CD8-positive, alpha-beta memory T cell (primary cell): ENCODE measurements at places on chromosomes 1 and 21.

DNA sequence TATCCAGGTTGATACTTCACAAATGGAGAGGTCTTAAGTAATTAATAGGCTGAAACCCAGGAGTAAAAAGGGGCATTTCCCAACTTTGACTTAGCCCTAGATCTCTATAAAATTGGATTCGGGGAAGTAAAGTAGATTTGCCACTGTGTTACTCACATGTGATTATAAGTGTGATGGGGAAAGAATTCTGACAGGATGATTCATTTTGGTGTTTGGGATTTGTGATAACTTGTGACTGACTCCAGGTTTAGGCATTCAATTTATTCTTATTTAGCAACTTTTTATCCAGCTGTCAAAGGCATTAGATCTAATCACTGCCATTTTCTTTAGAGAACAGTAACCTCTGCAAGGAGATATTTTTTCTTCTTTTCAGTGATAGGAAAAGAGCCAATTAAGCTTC, 175.5 kb downstream of the ASTN1 start:
- no peak for DNase-seq

- no peak for DNase-seq
Measured at GRCh38 chr21:35843911-35844667, 216.2 kb downstream of the SETD4 start.

DNA sequence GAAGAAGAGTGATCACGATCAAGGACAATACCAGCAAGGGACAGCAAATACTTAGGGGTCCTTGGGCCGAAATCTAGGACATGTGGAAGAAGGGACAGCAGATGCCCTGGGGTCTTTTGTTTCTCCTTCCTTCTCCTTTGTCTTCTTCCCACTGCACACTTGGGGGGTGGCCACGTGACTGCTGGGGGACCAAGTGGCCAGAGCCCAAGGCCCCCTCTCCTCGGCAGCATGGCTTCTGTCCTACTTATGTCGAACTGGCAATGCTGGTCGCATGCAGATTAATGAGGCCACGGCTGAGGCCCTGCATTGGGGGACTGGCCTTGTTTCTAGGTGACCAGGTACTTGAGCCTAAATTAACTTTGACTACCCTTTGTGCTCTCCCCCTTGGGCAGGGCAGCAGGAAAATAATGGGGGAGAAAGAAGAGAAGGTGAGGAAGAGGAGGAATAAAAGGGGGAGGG, 83.0 kb downstream of the GRIK3 start:
- no peak for DNase-seq

DNA sequence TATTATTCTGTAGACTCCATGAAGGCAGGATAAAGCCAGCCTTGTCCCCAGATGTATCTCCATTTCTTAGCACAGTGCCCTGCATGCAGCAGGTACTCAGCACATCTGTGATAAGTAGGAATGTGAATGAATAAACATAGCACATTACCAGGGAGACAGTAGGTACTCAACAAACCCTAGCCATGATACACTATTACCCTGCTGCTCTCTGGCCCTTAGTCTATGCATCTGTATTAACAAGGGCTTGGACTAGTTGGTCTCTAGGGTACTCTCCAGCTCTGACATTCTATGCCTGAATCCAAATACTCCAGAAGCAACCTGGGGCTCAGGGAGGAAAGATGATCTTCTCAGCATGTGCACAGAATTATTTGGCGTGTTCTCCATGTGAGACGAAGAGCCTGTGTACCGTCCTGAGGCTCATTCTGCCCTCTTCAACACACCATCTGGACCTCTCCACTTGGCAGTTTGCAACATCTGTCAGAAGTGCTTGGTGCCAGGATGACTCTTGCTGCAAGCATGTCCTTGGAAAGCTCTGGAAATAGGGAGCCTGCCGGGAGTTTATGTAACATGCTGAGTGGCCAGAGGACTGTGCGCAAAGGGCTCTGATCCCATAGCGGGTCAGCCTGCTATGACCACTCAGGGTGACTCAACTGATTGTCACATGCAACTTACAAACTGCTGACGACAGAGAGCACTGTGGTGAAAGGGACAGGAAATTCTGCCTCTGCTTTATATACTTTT, 228.2 kb upstream of the USP24 start:
- no peak for DNase-seq

- no peak for DNase-seq
Measured at GRCh38 chr1:152995842-152996241, 5.7 kb upstream of the SPRR3 start.

DNA sequence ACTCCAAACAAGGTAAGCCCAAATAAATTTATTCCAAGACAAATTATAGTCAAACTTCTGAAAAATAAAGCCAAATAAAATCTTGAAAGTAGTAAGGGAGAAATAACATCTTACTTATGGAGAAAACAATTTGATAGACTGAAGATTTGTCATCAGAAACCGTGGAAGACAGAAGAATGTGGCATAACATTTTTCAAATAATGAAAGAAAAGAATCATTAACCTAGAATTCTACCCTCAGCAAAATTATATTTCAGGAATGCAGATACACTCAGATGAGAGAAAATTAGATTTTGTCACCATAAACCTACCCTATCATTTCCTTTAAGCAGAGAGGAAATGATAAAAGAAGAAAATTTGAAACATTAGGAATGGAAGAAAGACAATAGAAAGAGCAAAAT, 27.3 kb upstream of the PADI1 start:
- no peak for DNase-seq

GRCh38 chr1:91099746-91100621, 78.1 kb upstream of the ZNF644 start:
- peak; percentile 50 for DNase-seq

- DNase-seq: no peak
Measured at GRCh38 chr1:83103341-83103740, 895.6 kb downstream of the TTLL7 start.

- DNase-seq: peak; percentile 53
Measured at GRCh38 chr1:160834945-160835565, 27.6 kb downstream of the CD244 start.

- DNase-seq: no peak
Measured at GRCh38 chr1:172976222-172977041, 74.3 kb downstream of the TNFSF18 start.

GRCh38 chr21:29193901-29194300, 63.5 kb downstream of the MAP3K7CL start:
- no peak for DNase-seq

- DNase-seq: no peak
Measured at GRCh38 chr1:33433509-33434362, 2.8 kb upstream of the PHC2 start.

DNA sequence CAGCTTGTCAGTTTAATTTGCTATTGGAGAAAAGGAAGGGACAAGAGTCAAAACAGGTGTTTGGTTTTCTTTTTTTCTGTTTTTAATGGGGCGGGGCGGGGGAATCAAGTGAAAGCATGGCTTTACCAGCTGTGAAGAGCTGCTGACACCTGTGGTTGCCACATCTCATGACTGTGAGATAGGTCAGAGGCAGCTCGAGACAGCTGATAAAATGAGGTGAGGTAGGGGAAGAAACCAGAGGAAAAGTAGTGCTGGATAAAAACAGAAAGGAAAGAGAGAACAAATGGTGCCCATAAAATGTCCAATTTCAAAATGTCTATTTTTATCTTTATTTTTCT, 272.3 kb downstream of the NEGR1 start:
- no peak for DNase-seq

- DNase-seq: no peak
Measured at GRCh38 chr21:25908495-25908894, 173.7 kb downstream of the GABPA start.

- DNase-seq: peak; percentile 50
Measured at GRCh38 chr1:42957880-42958487, 684 bp downstream of the SLC2A1 start.

- DNase-seq: no peak
Measured at GRCh38 chr1:208180421-208180820, 63.8 kb downstream of the PLXNA2 start.

DNA sequence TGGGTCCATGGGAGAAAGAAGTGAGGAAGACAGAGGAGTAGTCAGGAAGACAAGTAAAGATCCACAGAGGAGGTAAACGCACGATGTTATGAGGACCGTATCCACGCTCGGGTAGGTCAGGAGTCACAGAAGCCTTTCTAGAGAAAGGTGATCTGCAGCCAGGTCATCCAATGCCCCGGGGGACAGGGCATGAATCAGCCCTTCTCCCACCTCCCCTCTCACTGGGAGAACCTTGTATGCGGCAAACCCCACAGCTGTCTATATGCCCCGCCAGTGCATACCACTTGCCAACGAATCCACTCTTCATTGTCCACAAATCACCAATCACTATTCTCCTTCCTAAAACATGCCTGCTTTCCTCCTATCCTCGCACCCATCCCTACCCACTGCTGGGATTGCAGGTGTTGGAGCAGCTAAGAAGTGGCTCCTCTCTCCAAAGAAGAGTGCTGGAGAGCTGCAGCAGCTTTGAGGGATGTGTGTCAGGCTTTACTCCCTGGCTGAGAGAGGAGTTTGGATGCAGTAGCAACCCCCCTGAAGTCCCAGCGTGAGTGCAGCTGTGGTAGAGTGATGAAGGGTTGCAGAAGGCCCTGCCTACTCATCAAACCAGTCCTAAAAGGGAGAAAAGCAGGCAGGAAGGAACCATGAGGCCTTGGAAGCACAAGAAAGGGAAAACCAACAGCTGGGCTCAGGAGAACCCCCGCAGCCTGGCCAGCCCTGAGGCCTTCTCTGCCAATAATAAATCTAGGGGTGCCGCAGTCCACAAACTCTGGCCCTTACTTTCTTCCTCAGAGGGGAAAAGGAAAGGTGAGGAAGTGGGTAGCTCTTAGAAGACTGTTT, 102.2 kb upstream of the GADD45A start:
- no peak for DNase-seq

GRCh38 chr1:228830185-228830953, 95.1 kb downstream of the RHOU start:
- DNase-seq: no peak

DNA sequence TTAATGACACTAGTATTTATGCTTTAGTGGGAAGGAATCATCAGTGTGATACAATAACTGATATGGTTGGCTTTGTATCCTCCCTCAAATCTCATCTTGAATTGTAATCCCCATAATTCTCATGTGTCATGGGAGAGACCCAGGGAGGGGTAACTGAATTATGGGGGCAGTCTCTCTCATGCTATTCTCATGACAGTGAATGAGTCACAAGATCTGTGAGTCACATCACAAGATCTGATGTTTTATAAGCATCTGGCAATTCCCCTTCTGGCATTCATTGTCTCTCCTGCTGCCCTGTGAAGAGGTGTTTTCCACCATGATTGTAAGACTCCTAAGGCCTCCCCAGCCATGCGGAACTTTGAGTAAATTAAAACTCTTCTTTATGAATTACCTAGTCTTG, 1760.3 kb downstream of the NCAM2 start:
- DNase-seq: no peak

DNA sequence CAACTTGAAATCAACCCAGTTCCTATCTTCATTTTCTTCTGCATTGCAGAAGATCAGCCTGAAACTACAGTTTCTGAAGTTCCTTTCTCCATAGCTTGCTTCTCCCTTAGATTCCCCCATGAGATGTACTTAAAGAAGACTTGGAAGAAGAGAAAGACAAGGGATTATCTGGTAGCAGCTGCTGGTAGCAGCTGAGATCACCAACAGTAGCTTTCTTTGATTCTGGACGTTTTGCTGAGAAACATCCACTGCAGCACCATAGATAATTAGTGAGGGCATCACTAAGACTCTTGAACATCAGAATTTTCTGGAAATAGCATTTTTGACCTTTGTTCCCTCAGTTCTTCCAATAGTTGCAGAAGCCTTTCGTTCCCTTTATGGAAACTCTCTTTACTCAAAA, 465 bp upstream of the CFHR3 start:
- no peak for DNase-seq

GRCh38 chr21:36692835-36693488, 6.0 kb upstream of the SIM2 start:
- no peak for DNase-seq

GRCh38 chr1:62796221-62796620, 12.3 kb downstream of the ATG4C start:
- DNase-seq: no peak

GRCh38 chr1:63981408-63981773, 207.6 kb downstream of the ROR1 start:
- DNase-seq: no peak

GRCh38 chr21:45748593-45748992, 105.1 kb downstream of the PCBP3 start:
- DNase-seq: no peak

GRCh38 chr1:247468481-247469140, 10.7 kb upstream of the OR2B11 start:
- DNase-seq: no peak

GRCh38 chr21:27804515-27804914, 837.6 kb upstream of the ADAMTS5 start:
- DNase-seq: no peak

DNA sequence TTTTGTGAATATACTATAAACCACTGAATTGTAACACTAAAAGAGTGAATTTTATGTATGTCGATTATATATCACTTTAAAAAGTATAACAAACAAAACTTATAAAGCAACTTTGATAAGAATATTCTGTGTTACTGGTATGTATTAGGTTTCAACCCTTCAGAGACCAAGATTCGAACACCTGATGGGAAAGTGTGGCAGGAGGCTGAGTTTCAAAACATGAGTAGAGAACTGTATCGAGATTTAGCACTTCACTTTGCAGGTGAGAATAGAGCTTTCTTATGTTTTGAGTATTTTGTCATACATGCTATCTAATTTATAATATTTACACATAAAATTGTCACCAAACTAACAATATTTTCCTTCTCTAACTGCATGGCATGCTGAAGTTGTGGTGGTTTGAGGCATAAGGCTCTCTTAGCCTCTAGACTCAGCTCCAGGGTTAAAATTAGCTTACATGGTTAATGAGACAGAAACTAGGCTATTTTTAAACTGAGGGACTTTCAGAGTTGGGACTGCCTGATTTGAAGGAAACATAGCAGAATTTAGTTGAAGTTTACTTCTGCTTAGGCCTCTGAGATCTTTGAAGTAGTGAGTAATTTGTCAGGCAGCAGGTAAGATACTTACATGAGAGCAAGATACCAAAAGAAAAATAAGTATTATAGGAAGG, 48.6 kb downstream of the CEP350 start:
- DNase-seq: no peak

GRCh38 chr1:182761396-182762395, 27.9 kb upstream of the NPL start:
- no peak for DNase-seq

- DNase-seq: no peak
Measured at GRCh38 chr1:151653397-151653796, 41.5 kb downstream of the SNX27 start.

GRCh38 chr1:181257117-181257516, 168.6 kb downstream of the IER5 start:
- no peak for DNase-seq

DNA sequence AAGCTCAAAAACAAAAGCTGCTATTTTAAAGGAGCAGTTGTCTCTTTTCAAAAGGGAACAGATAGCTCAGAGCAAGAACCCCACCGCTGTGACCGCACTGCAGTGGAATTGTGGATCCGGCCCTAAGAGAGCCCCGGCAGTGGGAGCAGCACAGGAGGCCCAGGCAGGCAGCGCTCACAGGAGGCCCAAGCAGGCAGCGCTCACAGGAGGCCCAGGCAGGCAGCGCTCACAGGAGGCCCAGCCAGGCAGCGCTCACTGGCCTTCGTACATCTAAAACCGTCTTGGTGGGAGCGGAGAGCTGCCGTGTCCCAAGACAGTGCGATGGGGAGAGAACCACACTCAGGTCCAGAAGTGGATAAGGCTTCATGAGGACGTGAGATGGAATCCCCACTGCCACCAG, 4.0 kb downstream of the TFF3 start:
- DNase-seq: no peak

- no peak for DNase-seq
Measured at GRCh38 chr1:176157995-176158394, 49.1 kb downstream of the COP1 start.

- no peak for DNase-seq
Measured at GRCh38 chr1:31414980-31415370, 2.0 kb downstream of the SERINC2 start.
